ENCODE measurements at places on chromosomes 12 and 14.

DNA sequence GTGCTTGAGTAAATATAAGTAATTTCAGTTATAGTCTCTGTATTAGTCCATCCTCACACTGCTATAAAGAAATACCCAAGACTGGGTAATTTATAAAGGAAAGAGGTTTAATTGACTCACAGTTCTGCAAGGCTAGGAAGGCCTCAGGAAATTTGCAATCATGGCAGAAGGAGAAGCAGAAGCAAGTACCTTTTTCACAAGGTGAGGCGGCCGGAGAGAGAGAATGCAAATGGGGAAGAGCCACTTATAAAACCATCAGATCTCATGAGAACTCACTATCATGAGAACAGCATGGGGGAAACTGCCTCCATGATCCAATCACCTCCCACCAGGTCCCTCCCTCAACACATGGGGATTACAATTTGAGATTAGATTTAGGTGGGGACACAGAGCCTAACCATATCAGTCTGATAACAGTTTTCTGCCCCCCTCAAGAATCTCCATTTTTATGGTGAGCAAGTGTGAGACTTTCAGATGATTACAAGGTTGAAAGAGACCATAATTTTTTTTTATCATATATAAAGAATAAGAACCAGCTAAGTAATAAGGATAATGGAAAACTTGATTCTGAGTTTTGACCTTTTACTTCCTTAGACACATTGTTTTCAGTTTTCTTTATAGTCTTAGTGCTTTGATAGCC lies 35.6 kb downstream of the LEMD3 start:
- no peak for DNase-seq

GRCh38 chr12:75389061-75389460 lies 1.8 kb upstream of the GLIPR1L2 start:
- no peak for DNase-seq

- no peak for DNase-seq
Measured at GRCh38 chr14:99382071-99382470, 98.6 kb downstream of the SETD3 start.

GRCh38 chr12:4850857-4851380 lies 58.8 kb upstream of the KCNA1 start:
- no peak for DNase-seq

GRCh38 chr14:86035882-86036281 lies 505.9 kb downstream of the FLRT2 start:
- peak; percentile 40 for DNase-seq

DNA sequence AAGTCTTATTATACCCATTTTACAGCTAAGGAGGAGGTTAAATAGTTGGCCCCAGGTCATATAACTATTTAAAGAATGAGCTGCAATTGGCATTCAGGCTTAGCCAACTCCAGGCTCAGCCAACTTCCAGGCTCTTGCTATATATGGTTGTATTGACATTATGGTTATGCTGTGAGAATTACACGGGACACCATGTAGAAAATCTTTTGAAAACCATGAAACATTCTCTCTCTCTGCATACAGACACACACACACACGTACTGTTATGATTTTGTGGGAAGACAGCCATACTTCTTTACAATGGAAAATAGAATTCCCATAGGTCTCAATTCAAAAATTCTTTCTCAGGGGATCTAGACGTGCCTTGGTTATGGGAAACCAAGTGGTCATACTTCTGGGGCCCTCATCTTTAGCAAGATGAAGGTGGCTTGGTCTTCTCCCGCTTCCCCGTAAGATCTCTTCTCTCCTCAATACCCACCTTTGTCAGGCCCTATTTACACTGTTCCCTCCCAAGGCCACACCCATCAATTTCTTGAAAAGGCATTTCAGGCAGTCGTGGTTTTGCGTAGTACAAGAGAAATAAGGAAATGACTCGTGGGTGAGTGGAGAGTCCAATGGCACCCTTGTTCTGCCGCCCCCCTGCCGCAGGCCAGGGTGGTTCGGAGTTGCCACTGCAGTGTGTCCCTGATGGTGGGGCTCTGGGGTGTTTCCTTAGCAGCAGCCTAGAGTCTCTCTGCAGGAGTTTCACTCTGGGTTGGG lies 10.0 kb upstream of the GPRC5A start:
- DNase-seq, result no peak

DNA sequence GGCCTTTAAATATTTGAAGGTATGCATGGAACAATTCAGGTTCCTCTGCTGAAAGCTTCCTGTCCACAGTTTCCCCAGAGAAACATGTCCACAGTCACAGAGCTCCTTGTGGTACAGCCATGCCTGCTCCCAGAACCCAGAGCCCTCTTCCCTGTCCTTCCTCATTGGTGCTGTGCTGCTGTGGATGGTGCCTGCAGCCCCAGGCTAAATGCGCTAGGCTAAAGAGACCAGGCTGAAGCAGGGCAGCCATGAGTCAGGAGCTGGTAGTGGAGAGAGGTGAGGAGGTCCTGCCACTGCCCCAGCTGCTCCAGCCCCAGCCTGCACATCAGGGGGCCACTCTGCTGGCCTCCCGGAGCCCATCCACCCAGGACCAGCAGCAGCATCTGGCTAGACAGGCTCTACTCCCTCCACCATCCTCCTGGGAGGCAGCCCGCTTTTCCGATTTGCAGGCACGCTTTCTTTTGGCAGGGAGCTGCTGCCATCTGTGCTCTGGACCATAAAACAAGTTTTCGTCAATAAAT lies 65.4 kb upstream of the DDX11 start:
- DNase-seq, result no peak

DNA sequence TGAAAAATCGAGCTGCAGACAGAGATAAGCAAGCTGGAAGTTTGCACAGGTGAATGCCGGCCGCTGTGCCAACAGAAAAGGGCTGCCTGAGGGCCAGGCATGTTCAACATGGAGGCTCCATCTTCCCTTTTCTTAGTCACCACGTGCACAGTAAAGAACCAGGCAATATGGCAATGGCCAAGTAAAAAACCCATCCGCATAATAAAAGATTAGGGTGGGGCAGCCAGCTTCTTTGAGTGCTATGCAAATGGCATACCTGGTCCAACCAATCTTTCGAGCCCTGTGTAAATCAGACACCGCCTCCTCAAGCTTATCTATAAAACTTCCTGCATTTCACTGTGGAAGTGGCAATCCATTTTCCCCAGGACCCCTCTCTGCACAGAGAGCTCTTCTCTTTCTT lies 16.7 kb downstream of the PNP start:
- DNase-seq, result no peak

DNA sequence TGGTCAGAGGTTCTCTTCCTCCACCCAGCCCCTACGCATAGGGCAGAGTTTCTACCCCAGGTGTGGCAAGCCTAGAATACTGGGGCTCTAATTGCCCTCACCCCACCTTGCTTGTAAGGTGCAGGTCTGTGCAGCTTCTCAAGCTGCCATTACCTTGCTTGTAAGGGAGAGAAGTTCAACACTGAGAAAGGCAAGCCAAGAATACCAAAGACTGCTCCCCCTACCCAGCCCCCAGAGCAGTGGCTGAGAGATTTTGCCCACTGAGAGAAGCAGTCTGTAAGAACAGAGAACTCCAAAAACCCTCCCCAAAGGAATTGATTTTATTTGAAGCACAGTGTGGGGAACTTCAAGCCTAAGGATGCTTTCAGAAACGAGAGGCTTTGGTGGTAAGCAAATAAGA lies 63.1 kb downstream of the RASSF8 start:
- no peak for DNase-seq

GRCh38 chr12:89782807-89783206 lies 74.2 kb upstream of the ATP2B1 start:
- DNase-seq, result no peak

GRCh38 chr14:102088012-102088792 lies 1.4 kb upstream of the HSP90AA1 start:
- no peak for DNase-seq

GRCh38 chr12:96044017-96044942 lies 8.9 kb upstream of the LTA4H start:
- DNase-seq, result peak; percentile 21

DNA sequence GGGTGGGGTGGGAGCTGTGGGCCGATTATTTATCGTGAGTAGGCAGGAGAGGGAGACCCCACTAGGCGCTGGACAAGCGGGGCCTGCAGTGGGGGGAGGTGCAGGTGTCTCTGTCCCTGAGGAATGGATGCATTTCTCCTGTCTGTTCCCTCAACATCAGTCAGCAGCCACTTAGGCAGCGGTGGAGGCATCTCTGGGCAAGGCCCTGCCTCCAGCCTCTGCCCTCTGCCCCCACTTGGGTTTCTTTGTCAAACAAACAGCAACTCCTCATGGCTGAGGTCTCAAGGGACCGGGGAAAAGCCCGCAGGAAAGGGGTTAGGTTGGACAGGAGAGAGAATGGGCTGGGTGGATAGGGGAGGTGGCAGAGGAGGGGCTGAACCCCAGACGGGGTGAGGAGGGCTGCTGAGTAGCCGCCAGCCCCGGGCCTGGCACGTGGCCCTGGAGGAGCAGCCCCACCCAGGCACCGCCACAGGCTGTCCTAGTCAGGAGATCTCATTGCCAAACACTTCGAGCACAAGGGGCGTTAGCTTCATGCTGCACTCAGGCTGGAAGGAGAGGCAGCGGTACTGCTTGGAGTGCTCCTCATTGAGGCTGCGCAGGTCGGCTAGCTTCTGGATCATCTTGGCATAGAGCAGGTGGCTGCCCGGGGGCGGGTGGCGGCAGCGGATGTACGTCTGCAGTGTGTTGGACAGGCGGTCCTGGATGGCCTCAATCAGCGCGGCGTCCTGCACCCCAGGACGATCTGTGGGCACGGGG lies 24.7 kb upstream of the HDAC7 start:
- no peak for DNase-seq

GRCh38 chr14:70045844-70046535 lies 142.8 kb downstream of the SLC8A3 start:
- peak; percentile 81 for DNase-seq

- peak; percentile 6 for DNase-seq
Measured at GRCh38 chr12:43206396-43206795, 345.6 kb downstream of the ADAMTS20 start.

DNA sequence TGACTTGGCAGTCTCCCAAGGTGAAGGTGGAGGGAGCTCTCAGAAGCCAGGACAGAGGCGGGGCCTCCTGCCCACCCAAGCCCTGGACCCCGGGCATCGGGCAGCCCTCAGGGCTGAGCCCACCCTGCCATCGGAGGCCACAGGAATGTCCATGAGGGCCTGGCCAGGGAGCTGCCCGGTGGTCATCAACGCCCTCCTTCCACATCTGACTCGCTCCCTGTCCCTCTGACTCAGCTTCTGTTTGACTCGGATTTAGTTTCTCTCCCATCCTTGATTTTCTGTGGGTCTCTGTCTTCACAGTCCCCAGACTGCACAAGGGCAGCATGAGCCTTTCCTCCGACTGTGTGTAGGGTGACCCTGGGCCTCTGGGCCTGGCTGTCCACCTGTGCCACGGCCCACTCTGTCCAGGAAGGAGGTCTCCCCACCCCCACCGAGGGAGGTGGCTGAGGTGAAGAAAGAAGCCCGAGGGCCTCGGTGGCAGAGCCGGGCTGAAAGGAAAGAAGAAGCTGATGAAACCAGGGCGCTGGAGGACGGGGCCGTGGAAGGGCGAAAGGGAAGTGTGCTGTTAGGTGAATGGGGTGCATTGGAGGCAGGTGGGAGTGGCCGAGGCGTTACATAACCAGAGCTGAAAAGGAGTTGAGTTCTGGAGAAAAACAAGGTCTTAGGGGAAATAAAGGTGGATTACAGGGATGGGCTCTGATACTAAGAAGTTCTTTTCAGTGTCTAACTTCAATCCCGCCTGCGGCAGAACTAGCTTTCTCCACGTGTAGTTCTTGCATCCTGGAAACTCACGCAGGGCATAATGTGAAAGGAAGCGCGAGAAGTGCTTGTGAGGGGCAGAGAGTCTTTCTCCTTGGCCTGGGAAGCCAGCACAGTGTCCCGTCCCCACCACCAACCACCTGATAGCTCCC lies 16.7 kb upstream of the TMEM106C start:
- peak; percentile 58 for DNase-seq

DNA sequence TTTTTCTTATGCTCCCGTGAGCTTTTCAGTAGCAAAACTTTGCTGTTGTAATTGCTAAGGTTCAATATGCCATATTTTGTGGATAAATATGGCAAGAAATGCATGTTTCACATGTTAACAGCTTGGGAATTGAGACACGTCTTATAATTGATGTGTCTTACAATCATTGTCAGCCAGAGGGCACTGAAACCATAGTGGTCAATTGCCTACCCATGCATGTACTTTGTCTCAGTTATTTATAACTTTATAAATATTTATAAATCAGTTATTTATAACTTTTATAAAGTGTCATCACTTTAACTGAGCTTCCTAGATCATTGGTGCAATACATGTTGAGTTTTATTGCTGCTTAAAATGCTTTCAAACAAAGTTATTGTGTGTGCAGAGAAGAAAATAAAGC lies 82.0 kb downstream of the CATSPERB start:
- DNase-seq, result peak; percentile 18

- no peak for DNase-seq
Measured at GRCh38 chr12:110638796-110639195, 24.9 kb downstream of the TCTN1 start.

- no peak for DNase-seq
Measured at GRCh38 chr12:47714826-47715386, 9.1 kb upstream of the RPAP3 start.

DNA sequence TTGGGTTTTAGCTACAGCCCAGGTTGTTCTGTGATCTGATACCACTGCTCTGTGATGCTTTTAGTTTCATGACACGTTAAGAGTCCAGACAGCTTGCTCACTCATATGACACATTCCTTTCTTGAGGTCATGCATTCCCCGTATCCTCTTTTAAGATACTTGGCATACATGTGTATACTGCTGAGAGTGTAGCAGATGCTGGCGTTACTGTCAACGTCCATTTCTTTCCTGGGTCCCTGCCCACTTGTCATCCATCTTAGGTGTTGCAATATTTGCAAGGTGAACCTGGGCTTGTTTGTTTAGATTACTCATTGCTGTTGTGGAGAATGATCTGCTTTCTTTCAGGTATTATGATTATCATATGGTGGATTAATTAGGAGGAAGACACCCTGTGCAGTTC lies 9.1 kb upstream of the EMP1 start:
- peak; percentile 63 for DNase-seq

- DNase-seq, result no peak
Measured at GRCh38 chr12:110863161-110863560, 16.4 kb downstream of the CCDC63 start.

DNA sequence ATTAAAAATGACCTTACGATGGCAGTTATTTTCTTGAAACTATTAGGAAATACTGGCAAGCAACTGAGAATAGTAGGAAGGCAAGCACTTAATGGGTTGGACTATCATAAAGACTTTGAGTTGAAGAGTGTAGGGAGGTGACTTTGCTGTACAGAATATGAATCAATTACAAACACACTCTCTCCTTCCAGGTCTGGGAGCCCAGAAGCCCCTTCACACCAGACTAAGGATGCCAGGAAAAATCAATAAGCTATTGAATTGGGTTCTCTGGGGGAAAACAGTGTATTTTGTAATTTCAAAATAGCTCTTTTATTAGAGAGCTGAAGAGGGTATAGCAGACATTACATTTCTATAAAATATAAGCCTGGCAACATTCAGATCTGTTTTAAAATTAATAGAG lies 736.4 kb downstream of the NOVA1 start:
- DNase-seq, result no peak

- DNase-seq, result no peak
Measured at GRCh38 chr12:5384015-5384414, 47.9 kb upstream of the NTF3 start.

GRCh38 chr14:53670701-53671100 lies 285.9 kb downstream of the BMP4 start:
- peak; percentile 57 for DNase-seq

GRCh38 chr14:96051231-96051630 lies 12.1 kb downstream of the C14orf132 start:
- DNase-seq, result no peak

GRCh38 chr12:66352197-66352596 lies 49.9 kb downstream of the HELB start:
- peak; percentile 23 for DNase-seq

Data from urothelium cell line (cell line).